AG09309 (cell line): ENCODE measurements at places on chromosomes 12 and 14.
A peak's percentile ranks its signal among the peaks of the same experiment; 100 is the strongest.

DNA sequence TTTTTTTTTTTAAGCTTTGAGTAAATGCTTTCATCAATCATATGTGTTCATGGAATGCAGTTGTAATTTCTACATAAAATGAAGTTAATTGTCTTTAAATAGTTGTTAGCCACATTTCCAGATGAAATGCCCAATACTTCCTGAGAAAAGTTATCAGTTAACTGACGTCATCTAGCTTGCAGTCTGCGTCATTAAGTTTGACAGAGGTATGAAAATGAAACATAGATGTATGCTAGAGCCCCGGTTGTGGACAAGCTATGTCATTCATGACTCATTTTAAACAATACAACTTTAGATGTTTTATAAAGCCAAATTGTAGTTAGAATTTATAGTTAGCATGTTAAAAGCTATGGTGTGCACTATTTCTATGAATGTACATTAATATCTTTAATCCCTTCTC lies 90.7 kb downstream of the PLEKHA5 start:
- no peak for DNase-seq

DNA sequence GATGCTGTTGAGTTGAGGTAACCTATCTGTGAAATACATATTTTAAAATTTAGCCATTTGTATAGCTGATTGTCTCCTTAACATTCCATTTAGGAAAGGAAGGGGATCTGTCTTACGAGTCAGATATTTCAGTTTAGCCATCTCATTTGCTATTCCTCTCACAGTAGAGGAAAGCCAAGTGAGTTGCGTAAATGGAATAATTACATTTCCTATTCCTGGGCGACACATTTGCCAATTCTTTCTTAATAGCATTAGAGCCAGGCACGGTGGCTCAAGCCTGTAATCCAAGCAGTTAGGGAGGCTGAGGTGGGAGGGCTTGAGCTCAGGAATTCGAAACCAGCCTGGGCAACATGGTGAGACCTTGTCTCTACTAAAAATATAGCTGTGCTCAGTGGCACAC lies 116.3 kb downstream of the TMX1 start:
- no peak for DNase-seq

GRCh38 chr14:52363041-52363704 lies 49.1 kb downstream of the PTGER2 start:
- no peak for DNase-seq

DNA sequence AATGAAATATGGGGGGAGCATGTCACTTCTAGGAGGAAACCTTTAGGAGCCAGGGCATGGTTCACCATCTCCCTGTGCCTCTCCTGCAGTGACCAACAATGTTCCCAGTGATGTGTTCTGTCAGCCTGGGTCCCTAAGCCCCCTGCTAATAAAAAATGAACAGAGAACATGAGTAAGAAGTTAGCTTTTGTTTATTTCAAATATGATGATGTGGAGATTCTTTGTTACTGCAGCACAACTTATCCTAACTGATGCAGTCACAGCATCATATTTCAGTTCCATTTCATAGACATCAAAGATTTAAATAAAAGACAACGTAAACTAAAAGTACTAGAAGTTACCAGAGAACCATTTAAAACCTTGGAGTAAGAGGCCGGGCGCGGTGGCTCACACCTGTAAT lies 43.9 kb downstream of the SERPINA3 start:
- DNase-seq: no peak

GRCh38 chr14:54169254-54169924 lies 212.8 kb upstream of the BMP4 start:
- no peak for DNase-seq

- peak; percentile 86 for DNase-seq
Observed at GRCh38 chr12:118052324-118053070, 8.5 kb downstream of the WSB2 start.

DNA sequence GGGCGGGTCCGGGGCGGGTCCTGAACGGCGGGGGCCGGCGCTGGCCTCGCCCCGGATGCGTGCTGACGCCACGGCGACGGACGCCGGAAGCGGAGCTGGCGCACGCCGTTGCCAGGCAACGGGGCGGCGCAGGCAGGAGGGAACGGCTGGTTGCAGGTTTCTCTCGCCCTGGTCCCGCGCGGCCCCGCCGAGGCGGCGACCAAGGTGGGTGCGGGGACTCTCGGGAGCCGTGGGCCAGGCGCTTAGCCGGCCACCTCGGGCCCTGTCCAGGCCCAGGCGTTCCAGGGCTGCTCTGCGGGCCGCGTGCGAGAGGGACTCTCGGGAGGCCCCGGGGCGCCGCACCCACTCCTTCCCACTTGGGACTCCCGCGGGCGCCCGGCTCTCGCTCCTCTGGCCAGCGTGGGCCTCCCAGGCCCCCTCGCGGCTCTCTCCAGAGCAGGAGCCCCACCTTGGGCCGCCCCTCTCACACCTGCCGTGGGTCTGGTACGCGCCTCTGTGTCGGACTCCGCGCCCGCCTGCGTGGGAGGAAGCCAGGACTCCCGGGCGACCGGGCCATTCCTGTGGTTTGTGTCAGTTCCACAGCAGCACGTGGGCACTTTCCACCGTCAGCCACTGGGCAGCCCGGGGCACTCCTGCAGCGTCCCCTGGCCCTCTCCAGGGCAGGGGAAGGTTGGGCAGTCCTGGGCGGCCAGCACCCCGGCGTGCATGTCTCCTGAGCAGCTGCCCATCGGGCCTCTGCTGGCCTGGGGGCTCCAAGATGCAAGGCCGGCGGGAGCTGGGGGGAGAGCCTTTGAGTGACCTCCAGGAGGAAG lies at the start of gene CLBA1:
Gene CLBA1, plus strand, starts transcription at position 114 of the 812 bp plus-strand sequence. Its CDS starts 644 bp downstream, at position 758.
- DNase-seq: no peak

DNA sequence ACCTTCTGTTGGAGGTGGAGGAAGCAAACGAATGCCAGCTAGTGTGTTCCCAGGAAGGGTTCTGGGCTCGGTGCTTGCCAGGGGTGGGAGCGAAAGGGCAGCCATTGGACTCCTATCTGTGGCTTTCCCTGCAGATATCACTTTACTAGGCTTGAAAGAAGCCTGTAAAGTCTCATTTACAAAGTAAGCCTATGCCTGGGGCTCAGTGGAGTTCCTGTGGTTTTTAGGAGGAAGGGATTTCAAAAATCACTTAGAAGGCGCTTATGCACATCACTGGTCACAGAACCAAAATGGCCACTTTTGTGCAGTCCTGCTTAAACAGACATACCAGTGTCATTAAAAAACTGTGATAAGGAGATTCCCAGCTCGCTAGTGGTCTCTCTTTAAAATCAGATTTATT lies 22.7 kb downstream of the CLMN start:
- no peak for DNase-seq

GRCh38 chr14:55277972-55278740 lies 6.9 kb downstream of the FBXO34 start:
- no peak for DNase-seq

DNA sequence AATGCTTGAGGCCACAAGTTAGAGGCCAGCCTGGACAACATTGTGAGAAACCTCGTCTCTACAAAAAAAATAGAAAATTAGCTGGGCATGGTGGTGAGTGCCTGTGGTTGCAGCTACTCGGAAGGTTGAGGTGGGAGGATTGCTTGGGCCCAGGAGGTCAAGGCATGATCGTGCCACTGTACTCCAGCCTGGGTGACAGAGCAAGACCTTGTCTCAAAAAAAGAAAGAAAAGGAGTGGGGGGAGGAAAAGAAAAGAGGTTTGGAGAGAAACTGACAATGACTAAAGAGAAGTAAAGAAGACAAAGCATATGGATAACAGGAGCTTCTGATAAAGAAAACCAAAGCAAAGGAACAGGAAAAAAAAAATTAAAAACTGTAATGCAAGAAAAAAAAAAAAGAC lies 37.4 kb upstream of the SELPLG start:
- no peak for DNase-seq
